Body of pancreas (tissue), 4 donors: ENCODE measurements at places on chromosomes 6 and 20. TPM values are rescaled to one million over a fixed set of nuclear protein-coding genes. Genes with fewer than 3 reads are reported as not detected.

DNA sequence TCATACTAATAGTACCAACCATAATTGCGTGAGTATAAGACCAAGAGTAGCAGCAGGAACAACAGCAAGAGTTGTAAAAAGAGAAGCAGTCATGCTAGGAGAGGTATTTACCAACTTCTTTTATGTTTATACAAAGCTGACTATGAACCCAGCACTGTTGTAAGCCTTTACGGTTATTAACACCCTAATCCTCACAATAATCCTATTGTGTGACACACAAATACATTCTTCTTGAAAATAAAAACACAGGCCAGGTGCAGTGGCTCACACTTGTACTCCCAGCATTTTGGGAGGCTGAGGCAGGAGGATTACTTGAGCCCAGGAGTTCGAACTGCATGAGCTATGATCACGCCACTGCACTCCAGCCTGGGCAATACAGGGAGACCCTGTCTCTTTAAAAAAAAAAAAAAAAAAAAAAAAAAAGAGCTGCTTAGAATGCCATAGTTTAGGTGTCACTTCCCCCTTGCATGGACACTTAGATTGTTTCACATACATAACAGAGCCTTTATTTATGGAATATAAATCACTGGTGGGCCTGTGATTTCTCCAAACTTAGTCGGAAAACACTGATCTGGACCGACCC is 20.2 kb downstream of the HCK start:
- DNase-seq, result no peak

- no peak for DNase-seq
Observed at GRCh38 chr6:149044528-149044927, 273.0 kb upstream of the TAB2 start.

DNA sequence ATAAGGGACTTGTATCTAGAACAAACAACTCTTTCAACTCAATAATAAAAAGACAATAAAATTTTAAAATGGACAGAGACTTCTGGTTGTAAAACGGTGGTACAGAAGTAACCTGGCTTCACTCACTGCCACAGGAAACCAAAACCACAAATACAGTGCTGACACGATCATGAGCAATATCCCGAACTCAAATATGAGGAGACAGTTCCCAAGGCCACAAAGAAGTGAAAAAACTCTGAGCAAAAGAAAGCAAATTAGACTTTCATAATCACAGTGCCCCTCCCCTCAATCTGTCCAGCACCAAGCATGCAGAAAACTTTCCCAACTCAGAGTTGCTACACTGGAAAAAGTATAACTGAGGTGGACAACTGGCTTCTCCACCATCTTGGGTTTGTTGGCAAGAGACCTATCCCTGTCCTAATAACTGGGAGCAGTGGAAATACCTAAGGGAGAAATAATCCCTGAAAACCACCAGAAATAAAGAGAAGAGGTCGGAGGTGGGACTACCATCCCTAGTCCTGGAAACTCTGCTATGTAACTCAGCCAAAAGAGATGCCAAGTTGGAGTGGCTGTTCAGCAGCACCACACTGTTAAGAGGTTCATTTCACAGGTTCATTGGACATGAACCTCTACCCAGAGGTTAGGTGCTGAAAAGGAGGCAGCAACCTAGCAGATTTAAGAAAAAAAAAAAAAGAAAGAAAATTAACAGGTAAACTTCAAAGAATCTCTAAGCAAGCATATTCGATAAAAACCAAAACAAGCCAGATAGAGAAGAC is 55.5 kb downstream of the REV3L start:
- DNase-seq, result peak; percentile 23

DNA sequence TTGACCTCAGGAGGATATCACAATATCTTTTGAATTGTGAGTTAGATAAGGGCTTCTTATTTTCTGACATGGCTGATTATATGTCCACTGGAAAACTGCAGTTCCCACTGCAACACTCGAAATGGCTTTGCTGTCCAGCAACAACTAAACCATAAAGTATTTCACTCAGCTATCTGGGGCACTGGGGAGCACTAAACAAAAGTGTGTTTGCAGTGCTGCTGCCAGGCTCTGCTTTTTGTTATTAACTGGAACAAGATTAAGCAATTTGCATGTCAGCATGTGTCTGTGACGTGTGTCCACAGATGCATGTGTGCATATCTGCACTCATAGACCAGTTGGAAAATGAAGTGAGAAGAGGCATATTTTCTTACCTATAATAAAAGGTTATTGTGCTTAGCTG is 107.8 kb upstream of the CCN2 start:
- DNase-seq, result no peak

DNA sequence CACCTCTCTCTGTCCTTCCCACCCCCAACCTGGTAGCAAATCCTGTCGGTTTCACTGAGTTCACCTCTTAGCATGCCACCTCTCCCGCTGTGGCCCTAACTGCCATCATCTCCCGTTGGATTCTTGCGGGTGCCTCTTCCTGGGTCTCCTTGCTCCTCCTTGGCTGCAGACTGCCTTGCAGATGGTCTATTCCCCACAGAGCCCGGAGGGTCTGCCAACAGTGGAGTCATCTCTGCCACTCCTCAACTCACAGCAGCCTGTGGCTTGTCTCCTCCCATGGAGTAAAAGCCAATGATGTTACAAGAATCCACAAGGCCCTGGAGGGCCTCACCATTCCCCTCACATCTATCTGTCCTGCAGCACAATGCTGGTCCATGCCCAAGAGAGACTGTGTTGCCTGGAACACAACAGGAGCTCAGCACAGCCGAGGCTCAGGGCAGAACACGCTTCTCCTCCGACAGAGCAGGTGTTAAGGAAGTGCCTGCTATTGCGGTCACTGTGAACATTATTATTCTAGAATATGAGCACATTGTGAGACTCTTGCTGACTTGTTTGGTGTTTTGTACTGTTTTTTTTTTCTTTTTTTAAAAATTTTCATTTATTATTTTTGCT is 241.8 kb upstream of the SULF2 start:
- no peak for DNase-seq

DNA sequence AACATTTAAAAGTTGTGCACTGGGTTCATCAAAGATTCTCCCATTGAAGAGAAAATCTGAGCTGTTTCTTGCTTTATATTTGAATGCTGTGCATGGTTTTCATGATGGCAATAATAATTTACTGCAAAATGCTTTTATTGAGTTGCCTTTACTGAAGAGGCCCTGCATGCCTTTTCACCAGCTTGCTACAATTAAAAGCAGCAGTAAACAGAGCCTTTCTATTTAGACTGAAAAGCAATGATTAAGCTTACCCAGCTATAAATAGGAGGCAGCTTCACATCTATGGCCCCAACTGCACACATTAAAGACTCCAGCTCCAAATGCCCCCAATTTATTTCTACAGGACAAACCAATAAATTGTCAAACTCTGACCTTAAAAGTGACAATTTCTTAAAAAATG is 70.3 kb downstream of the ANKEF1 start:
- DNase-seq, result no peak

DNA sequence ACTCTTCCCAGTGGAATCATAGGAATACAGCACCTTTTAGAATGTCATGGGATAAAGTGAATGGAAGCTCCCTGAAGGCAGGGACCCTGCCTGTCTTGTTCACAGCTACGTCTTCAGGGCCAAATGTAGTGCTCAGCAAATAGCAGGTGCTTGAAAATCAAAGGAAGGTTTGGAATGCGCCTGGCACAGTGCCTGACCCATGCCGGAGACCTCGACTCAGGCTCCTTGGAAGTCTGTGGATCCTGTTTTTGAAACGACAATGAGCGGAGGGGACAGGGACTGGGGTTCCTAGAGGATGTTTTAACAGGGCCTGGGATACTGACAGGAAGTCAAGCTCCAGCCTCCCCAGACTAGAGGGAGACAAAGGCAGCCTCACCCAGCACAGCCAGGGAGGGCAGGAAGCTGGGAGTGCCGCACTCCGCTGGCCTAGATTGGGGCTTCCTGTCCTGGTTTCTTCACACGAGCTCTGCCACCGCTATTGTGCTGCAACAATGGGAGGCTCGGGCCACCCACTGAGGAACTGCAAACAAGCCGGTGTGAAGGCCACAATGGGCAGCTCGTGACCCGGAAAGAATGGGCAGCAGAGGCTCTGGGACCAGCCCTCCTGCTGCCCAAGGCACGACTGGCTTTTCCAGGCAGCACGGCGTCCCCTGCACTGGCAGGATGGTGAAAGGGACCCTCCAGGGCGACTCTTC is 76.7 kb downstream of the PREX1 start:
- DNase-seq, result peak; percentile 53

GRCh38 chr6:108453601-108454185 is 107.0 kb upstream of the FOXO3 start:
- DNase-seq, result no peak

GRCh38 chr20:48990467-48990866 is 55.6 kb upstream of the CSE1L start:
- DNase-seq, result no peak

DNA sequence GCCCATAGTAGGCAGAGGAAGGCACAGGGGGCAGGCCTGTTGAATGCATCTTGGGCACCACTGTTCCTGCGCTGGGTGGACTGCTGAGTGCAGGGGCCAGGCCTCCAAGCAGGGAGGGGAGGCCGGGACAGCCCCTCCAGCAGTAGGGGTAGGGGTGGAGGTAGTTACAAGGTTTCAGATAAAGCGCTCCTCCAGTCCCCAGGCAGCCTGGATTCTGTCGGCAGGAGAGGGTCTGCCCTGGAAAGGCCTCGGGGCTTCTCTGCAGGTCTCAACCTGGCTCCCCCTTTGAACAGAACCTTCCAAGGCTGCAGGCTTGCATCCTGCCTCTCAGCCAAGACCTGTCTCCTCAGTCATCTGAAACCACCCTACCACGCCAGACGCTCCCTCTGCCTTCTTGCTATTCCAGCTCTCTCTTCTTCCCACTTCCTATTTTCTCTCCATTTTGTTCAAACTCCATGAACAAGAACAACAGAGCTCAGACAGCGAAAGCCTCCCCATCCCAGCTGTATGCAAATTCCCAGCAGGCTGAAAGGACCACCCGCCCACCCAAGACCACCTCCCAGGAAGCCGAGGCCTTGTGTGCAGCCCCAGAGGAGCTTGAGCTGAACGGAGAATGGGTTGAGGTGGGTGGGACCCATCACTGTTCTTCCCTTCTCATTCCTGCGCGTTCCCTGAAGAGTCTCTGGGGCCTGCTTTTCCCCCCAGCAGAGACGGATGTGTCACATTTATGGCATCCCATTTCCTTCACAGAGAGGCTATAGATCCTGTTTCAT is 1.4 kb downstream of the MLN start:
- DNase-seq, result no peak

GRCh38 chr20:50635676-50636600 is 55.4 kb downstream of the RIPOR3 start:
- DNase-seq, result peak; percentile 82

GRCh38 chr6:119297049-119297448 is 52.5 kb downstream of the MAN1A1 start:
- DNase-seq, result no peak

DNA sequence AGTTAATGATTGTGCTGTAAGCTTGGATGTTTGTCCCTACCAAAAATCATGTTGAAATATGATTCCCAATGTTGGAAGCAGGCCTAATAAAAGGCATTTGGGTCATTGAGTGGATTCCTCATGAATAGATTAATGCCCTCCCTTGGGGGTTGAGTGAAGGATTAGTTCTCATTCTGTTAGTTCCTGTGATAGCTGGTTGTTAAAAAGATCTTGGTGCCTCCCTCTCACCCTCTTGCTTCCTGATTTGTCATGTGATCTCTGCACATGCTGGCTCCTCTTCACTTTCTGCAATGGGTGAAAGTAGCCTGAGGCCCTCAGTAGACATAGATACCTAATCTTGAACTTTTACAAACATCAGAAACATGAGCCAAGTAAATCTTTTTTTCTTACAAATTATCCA is 115.6 kb upstream of the HCRTR2 start:
- DNase-seq, result no peak

- DNase-seq, result peak; percentile 65
Observed at GRCh38 chr6:37819802-37820717, 533 bp downstream of the ZFAND3 start.

DNA sequence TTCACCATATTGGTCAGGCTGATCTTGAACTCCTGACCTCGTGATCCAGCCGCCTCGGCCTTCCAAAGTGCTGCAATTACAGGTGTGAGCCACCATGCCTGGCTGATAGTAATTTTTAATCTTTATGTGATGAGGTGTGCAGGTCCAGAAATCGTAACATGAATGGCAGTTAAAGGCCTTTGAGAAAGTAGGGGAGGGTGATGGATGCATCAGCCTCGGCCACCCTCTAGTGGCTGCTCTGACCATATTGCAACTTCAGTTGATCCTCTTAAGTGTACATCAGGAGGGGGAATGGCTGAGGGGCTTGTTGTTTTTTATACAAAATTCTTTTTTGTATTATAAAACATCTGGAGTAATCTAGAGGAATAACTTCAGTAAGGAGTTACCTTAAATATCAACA is 193.0 kb downstream of the ZFAND3 start:
- no peak for DNase-seq

DNA sequence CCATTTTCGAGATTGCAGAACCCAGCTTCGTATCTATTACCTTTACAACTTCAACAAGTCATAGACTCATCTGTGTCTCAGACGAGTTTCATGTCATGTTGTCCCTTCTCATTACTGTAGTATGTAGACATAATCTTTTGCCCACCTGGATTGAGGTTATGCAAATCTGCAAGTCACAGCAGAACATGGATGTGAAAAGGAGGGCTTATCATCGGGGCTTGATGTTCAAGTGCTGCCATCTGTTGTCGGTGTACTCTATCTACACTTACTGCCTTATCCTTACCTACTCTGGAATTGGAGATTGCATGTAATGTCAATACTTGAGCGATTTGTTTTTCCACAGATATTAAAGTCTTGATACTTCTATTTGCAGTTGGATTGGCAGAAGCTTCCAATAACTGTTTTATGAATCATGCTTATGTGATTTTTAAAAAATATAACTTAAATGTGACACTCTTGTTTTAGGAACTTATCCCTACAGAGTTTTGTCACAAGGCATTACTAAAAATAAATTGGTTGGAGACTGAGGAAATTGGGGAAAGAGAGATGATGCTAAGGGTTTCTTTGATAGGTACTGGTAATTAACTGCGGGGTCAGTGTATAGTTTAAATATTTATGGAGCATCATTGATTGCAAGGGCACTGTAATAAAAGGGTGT is 3.0 kb upstream of the GOPC start:
- peak; percentile 46 for DNase-seq

DNA sequence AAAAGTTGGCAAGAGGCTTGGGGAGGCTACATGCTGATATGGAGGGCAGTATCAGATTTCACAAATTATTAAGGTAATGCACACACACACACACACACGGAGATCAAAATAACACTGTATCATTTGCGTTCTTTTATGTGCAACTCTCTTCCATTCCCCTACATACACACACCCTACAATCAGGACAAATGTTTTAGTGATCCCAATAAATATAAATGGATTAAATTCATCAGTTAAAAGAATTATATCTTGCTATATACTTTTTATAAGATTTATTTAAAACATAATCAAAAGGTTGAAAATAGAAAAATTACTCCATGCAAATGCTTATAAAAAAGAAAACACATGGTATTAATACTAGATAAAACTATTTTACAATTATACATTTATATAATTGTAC is 25.9 kb downstream of the TMX4 start:
- no peak for DNase-seq

The MAFB gene
- 22.1 TPM for total RNA-seq

The C20orf202 gene
- total RNA-seq, result not detected

The GNAS-AS1 gene
- 1.0 TPM for total RNA-seq

The DPPA5 gene
- not detected for total RNA-seq

The DNAH8 gene
- total RNA-seq, result not detected

The HSPA12B gene
- 3.3 TPM for total RNA-seq
